ENCODE measurements at places on chromosomes 3 and 15.

- no peak for DNase-seq
Measured at GRCh38 chr3:171556148-171556547, 95.9 kb upstream of the TNIK start.

DNA sequence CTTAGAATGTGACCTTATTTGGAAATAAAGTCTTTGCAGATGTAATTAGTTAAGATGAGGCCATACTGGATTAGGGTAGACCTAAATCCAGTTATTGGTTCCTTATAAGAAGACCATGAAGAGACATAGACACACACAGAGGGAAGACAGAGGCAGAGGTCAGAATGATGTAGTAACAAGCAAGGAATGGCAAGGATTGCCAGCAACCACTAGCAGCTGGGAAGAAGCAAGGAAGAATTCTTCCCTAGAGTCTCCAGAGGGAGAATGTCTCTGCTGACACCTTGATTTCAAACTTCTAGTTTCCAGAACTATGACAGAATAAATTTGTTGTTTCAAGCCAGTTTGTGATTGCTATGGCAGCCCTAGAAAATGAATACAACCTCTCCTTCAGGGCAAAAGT, 116.7 kb downstream of the WDR76 start:
- no peak for DNase-seq

- DNase-seq = no peak
Measured at GRCh38 chr15:77436822-77437221, 16.1 kb downstream of the HMG20A start.

DNA sequence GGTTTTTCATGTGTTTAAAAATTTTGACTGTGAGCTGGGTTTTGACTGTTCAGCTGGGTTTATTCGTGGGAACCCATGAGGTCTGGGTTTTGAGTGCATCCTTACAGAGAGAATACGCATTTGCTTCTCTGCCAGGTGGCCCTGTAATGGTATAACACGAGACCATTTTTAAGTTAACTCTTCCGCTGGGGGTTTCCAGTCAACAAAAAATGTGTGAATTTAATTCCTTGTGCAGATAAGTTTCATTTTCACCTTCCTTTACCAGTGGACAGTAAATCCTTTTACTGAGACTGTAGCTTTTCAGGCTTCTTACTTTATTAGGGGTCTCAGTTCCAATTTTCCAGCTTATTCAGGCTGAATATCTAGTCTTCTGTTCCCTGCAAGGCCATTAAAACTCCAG, 149.6 kb downstream of the OPA1 start:
- DNase-seq = peak; percentile 22

DNA sequence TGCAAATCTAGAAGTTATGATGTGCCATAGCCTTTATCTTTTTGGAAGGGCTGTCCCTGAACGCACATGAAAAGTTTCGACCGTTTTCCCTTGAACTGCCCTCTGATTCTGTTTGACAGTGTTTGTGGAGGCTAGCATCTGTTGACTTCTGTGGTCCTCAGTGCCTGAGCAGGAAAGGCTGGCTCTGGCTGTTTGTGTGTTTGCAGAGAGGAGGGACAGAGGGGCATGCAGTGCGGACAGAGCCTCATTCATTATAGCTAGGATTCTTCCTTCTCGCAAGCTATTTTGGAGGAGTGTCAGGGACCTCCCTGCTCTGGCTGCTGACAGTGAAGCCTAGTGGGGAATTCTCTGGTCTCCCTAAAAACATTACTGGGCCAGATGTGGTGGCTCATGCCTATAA, 64.5 kb downstream of the CDAN1 start:
- DNase-seq = no peak

DNA sequence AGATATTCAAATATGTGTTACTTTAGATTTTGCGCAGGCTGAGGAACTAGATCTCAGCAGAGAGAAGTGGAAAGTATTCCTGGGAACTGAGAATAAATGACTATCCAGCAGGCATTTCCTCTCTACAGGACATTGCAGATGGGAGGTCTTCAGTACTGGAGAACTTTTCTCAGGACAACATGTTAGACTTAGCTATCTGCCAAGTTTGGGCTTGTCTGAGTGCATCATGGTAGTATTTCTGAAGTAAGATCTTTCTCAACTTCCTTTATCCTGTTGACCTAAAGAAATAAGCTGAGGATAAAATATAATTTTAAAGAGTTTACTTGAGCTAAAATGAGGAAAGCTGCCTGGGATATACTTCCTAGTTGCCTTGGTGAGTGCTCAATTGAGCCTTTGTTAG, 167.9 kb upstream of the BCHE start:
- DNase-seq = no peak

GRCh38 chr15:90885432-90886290, 1.4 kb downstream of the FES start:
- peak; percentile 49 for DNase-seq
